ENCODE measurements at places on chromosomes 3 and 15.

- no peak for DNase-seq
Measured at GRCh38 chr3:27354588-27355203, 14.5 kb downstream of the NEK10 start.

DNA sequence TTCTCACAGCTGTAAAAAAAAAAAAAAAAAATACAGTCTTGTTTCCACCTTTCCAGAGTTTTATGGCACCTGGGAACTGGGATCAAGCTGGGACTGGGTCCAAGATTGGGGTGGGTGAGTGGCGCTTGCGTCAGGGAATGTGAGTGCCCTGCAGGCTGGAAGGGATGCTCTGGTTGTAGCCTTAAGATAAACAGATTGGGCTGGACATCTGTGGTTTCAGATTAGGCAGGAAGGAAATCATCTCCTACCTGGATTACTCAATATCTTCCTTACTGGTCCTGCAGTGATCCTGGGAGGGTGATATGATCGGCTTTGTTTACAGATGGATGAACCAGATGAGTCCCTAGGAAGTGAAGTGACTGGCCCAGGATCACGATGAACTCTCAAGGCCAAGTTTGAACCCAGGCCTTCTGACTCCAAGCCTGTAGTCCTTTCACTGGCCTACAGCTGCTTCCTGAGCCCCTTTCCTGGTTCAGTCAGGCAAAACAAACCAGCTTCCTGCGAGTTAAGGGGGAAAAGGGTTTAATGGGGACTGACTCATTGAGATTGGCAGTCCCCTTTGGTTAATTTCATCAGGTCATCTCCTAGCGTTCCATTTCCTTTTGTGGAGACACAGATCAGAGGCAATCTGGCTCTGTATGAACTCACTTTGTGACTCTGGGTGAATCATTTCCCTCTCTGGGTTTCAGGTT is 179.8 kb downstream of the THSD4 start:
- DNase-seq, result peak; percentile 1

DNA sequence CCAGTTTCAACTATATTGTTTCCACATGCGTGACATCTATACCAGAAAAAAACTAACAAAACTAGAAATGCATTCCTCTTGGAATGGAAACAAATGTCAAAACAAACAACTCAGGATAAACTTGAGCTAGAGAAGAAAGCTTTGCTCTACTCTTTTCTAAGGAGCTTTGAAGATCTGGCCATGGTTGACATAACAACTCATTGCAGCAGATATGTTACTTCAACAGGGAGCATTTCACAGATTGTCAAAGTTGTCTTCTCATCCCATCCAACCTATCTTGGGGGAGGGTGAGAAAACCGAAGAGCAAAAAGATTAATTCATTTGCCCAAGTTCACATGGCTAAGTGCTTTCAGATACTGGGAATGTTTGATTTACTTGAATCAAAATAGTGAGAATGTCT is 484.4 kb downstream of the CNTN4 start:
- no peak for DNase-seq

DNA sequence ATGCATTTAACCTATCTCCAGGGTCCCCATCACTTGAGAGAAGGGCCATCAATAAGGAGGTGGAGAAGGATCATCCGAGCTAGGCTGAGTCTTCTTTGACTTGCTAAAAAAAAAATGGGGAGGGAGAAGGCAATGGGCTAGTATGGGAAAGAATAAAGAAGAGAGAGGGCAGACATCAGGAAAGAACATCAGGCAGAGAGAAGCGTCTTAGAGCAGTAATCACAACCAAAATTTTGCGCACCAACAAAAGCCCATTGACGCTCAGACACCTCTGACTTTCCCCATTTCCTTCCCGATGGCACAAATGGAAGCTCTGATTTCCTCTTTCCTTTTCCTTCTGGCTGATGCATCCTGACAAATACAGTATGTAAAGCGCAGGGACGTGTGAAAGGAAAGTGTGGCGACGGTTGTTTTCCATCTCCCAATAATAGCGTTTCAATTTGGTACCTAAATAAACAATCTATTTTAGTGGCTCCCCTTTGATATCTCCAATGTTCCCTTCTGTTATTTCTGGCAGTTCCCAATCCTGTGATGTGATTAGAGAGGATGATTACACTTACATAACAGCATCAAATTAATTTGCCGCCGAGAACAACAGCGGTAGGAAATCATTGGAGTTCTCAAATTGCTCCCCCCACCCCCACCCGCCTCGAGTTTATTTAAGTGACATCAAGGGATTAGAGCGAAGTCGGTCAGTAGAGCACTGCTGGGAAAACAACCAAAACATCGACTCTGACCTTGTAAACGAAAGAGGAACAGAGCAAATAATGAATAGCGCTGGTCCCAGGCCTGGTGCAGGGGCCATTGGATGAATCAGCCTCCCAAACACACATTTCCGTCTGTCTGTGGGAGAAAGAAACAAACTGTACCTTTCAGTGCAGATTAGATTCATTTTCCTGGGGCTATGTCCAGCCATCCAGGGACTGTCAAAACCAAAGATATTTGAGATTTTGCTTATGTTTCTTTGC is 273.3 kb upstream of the ICE2 start:
- no peak for DNase-seq

DNA sequence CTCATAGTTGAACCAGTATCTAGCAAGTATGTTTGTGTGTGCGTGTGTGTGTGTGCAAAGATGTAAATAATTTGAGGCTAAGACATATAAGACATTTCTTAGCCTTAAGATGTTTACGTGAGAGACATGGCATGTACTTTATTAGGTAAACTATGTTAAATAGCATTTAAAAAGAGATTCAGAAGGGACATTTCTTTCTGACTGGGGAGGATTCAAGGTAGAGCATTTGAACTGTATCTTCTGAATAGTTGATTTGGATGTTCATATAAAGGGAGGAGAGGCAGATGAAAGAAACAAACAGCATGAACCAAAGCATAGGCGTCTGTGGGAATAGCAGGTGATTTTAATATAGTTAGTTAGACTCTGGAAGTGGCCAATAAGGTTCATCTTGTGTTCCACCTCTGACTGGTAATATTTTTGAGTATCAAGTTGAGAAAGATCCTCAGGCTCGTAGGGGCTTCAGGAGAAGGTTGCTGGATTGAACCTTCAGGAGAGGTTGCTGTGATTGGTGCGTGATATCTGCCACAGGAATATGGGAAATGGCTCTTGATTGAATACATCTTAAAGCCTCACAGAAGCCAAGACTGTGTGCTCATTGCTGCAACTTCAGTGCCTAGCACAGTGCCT is 12.6 kb downstream of the NFKBIZ start:
- DNase-seq, result peak; percentile 49

- no peak for DNase-seq
Measured at GRCh38 chr3:115517457-115518050, 105.8 kb upstream of the GAP43 start.
